ENCODE measurements at places on chromosomes 4 and X.

- DNase-seq: no peak
Measured at GRCh38 chr4:157204634-157205244, 15.8 kb upstream of the GRIA2 start.

DNA sequence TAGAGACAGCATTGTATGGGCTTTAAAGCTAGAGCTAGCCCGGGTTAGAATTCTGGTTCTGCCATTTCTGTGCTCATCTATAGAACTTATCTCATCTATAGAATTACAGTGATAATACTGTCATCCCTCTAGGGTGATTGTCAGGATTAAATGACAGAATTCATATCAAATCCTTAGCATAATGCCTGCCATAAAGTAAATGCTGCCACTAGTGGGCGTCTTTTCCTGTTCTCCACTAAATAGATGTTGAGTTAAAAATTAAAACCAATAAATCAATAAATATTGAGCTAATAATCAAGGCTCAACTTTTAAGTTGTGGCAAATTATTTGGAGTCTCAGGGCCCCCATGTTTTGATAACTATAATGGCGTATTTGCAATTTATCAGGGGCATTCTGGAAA, 19.7 kb downstream of the GRIA3 start:
- no peak for DNase-seq

DNA sequence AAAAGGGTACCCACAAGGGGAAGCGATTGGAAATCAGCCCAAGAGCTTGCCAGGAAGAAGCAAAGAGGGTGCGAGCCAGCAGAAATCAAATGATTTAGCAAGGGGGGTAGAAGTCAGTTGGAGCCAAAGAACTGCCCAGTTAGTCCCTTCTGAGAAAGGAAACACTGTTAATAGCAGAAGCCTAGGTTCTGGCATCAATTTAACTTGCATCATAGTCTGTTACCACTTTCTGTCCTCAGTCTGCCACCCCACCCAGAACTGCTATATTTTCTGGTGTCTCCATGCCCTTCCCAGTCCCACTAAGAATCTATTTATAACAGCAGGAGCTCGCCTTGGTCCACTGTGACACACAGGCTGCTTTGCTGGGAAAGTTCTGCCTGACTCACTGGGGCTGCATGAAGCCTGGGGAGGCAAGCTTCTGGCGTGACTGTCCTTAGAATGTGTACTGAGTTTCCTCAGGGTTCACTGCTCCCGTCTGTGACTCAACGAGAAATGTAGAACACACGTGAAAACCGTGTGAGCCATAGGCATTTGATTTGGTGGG, 157.8 kb upstream of the TTC29 start:
- DNase-seq: peak; percentile 32

- no peak for DNase-seq
Measured at GRCh38 chr4:22483551-22483981, 32.3 kb downstream of the ADGRA3 start.

DNA sequence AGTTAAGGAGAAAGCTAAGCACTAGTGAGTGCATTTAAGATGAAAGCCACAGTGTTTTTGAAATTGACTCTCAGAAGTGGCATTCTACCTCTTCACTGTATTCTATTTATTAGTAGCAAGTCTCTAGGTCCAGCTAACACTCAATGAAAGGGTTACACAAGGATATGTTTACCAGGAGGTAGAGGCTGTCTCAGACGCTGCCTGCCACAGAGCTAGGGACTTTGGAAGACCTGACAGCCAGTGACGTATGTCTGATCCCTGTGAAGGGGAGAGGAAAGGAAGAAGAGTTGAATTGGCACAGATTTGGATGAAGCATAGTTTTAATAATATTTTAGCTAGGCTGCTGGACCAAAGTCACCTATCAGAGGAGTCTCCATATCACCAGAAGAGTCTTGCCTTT, 36.5 kb upstream of the KLHL2 start:
- no peak for DNase-seq

GRCh38 chr4:40292313-40292759, 42.8 kb upstream of the CHRNA9 start:
- no peak for DNase-seq

- DNase-seq: no peak
Measured at GRCh38 chr4:153008578-153009199, 72.6 kb downstream of the FHDC1 start.

GRCh38 chr4:140286456-140286855, 87.0 kb upstream of the SCOC start:
- DNase-seq: peak; percentile 56

DNA sequence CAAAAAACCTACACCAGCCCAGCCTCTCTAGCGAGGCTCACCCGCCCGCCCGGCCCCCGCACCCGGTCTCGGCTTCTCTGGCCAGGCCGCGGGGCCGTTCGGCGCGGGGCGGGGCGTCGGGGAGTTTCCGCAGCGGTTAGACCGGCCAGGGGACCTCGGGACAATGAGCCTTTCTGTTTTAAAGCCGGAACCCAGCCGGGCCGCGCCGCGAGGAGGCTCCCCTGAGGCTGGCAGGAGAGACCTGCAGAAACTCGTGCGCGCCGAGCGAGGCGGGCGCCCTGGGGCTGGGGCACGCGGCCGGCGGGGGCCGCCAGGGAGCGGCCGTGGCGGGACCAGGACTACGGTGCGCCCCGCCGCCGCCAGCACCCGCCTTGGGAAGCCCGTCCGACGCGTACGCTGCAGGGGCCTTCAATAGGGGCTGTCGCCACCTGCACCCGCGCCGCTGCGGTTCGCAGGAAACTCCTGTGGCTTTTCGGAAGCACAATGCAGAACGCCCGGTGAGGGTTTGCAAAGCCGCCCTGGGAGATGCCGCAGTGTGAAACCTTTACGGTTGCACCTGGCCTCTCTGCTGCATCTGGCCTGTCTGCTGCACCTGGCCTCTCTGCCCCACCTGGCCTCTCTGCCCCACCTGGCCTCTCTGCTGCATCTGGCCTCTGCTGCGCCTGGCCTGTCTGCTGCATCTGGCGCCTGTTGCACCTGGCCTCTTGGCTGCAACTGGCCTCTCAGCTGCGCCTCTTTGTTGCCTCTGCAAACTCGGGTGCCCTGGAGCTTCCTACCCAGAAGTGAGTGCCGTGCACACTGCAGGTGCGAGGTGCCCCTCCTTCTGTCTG, 63.9 kb downstream of the TRAPPC11 start:
- DNase-seq: peak; percentile 42

DNA sequence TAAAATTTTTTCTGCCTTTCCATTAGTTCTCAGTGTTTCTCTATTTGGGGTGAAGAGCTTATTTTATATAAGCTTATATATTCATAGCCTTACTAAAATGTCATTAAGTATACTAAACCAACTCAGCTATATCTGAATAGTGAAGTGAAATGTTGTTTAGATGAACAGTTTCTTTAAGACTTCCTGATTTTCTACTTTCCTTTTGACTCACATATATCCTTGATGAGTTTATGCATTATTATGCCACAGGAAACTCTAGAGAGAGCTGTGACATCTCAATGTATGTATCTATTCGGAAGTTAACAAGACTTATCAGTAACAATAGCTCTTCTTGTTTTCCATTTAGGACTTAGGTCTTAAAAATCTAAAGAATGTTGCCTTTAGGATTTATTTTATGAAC, 1491.8 kb upstream of the IGFBP7 start:
- no peak for DNase-seq

- DNase-seq: no peak
Measured at GRCh38 chr4:73451404-73451803, 15.4 kb downstream of the AFP start.

- no peak for DNase-seq
Measured at GRCh38 chrX:113289503-113289902, 448.9 kb upstream of the AMOT start.

GRCh38 chr4:105179539-105180401, 33.1 kb downstream of the TET2 start:
- DNase-seq: no peak

DNA sequence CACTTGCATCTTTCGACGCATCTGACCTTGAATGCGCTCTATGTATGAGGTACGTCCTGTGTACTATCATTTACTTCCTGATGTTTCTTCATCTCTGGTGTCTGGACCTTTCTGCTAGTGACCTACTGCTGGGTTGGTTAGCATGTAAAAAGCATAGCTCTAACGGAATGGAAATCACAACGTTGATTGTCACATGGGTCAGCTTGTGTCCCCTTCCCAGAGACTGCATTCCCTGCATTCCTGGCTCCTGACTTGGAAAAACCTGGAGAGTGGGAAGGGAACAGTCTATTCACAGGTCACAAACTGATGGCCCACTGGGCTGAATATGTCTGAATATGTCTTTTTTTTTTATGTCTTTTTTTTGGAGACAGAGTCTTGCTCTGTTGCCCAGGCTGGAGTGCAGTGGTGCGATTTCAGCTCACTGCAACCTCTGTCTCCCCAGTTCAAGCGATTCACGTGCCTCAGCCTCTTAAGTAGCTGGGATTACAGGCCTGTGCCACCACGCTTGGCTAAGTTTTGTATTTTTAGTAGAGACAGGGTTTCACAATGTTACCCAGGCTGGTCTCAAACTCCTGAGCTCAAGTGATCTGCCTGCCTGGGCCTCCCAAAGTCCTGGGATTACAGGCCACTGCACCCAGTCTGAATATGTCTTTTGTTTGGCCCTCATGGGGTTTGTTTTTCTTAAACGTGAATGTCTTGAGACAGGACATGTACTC, 16.3 kb downstream of the LONRF3 start:
- DNase-seq: no peak

- DNase-seq: no peak
Measured at GRCh38 chr4:172601195-172601594, 567.4 kb upstream of the GALNT7 start.

GRCh38 chr4:52869196-52869595, 7.1 kb downstream of the RASL11B start:
- DNase-seq: peak; percentile 81

DNA sequence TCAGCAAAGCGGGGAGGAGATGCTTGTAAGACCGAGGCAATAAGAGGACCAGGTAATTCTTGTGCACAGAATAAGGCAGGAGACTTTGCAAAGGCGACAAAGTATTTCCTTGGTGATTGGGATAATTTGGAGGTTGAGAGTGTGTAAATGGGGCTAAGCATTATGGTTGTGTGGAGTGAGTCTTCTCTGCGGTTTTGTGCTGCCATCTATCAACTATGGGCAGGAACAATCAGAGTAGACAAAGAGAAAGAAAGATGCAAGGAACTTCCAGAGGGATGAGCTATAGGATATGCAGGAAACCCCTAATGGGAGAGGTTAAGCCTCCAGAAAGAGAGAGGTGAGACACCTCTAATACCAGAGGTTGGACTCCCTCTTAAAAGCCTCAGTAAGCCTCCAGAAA, 339.8 kb downstream of the PAPSS1 start:
- DNase-seq: peak; percentile 7

DNA sequence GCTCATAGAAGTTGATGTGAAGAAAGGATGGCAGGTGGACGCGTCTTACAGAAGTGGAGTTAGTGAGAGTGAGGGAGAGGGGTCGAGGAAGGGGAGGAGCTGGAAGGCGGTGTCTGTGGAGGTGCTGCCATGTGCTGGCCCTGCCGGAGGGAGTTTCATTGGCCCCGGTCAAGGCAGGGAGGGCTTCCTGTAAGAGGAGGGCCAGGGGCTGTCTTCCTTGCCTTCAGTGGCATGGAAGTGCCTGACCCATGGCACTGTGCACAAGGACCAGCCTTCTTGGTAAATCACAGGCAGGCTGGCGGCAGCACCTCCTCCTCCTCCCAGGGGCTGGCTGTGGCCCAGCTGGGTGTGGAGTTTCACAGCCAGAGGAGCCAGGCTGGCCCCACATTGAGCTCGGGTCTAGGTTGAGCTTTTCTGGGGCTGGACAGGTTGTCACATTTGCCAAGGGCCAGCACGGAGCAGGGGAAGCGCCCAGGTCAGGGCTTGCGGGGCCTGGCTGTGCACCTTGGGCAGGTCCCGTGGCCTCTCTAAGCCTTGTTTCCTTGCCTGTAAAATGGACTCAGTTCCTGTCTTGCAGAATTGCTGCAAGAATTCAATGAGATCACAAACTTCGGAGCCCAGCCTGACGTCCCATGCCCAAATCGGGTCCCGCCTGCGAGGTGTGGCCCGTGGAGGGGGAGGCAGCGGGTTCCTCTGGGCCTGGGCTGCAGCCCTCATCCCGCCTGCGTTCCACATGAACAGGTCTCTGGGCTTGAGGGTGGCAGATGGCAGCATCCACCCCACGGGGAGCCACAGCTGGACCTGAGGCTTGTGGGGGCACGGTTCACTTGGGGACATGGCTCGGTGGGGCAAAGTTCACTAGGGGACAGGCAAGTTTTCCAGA, 7.0 kb downstream of the HTRA3 start:
- no peak for DNase-seq

DNA sequence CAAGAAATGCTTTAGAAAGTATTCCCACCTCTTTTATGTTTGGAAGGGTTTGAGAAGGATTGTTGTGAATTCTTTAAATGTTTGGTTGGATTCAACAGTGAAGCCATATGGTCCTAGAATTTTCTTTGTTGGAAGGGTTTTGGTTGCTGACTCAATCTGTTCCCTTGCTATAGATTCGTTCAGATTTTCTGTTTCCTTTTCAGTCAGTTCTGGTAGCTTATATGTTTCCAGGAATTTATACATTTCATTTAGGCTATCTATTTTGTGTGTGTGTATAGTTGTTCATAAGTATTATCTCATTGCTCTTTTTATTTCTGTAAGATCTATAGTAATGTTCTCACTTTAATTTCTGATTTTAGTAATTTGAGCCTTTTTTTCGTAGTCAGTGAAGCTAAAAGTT, 114.4 kb downstream of the MSN start:
- DNase-seq: no peak

DNA sequence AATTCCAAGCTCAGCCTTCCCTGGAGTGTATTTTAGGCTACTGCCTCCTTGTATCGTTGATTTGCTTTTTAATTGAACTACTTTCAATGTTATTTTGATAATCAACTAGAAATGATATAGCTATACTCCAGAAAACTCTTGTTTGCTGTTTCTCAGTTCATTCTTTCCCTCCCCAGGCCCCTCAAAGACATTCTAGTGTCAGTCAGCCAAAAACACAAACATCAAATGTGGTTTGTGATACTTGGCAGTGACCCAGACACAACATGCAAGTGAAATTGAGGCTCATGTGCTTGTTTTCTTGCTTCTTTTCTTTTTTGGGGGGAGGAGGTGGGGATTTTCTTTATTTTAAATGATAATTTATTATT, 7.6 kb downstream of the FAT4 start:
- peak; percentile 43 for DNase-seq

- no peak for DNase-seq
Measured at GRCh38 chr4:124181039-124181438, 531.5 kb downstream of the ANKRD50 start.

DNA sequence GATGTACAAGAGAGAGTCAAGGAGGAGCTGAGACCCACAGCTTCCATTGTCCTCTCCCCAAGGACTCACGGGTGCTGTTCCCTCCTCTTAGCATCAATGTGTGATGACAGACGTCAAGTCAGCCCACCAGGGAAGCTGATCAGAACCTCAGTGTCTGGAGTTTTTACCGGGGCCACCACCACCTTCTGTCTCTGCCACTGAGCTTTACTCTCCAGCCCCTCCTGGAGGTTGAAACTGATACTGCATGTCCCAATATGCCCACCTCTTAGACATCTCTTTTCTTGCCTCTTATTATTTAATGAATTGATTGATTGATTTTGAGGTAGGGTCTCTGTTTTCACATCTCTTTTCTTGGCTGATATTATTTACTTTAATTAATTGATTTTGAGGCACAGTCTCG, 10.3 kb upstream of the AKAP17A start:
- DNase-seq: no peak

GRCh38 chrX:46627711-46628419, 54.3 kb downstream of the CHST7 start:
- no peak for DNase-seq

- DNase-seq: no peak
Measured at GRCh38 chrX:16207634-16208033, 40.4 kb downstream of the MAGEB17 start.

GRCh38 chrX:20140420-20140819, 1.2 kb downstream of the EIF1AX start:
- DNase-seq: no peak
